ENCODE measurements at places on chromosomes 2 and 18.

DNA sequence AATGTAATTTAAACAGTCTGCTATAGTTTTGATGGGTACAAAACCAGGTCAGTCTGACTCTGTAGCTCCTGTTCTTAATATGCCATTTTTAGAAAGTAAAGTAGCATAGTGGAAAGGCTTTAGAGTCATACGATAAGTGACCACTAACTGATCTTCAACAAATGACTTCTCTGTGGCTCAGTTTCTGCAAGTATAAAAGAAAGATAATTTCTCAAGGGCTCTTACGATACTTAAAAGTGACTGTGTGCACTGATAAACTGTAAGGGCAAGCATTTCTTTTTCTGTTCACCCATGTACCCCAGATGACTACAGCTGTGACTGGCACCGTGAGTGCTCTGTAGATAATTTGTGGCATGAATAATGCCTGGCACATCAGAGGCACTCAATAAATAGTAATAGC, 178.7 kb downstream of the LCLAT1 start:
- no peak for DNase-seq

DNA sequence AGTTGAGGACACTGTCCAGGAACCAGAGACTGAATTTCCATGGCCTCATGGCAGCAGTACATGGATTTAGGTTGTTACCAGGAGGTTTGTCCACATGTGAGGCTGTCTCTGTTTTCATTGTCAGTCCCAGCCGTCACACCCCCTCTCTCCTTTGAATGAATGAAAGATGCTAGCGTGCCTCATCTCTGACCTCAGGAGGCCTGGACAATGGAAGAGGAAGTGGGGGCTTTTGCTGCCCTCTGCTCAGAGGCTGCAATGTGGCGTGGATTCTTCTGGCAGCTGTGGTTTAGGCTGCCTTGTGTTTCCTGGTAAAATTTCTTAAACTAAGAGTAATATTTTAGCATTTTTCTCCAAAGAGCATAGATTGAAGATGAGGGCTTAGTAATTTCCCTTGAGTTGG, 47.5 kb downstream of the RAB31 start:
- no peak for DNase-seq

- DNase-seq = no peak
These were observed 148.8 kb upstream of the SRD5A2 start for GRCh38 chr2:31729442-31730092.

GRCh38 chr2:46369783-46370182, 72.6 kb downstream of the EPAS1 start:
- DNase-seq = no peak

DNA sequence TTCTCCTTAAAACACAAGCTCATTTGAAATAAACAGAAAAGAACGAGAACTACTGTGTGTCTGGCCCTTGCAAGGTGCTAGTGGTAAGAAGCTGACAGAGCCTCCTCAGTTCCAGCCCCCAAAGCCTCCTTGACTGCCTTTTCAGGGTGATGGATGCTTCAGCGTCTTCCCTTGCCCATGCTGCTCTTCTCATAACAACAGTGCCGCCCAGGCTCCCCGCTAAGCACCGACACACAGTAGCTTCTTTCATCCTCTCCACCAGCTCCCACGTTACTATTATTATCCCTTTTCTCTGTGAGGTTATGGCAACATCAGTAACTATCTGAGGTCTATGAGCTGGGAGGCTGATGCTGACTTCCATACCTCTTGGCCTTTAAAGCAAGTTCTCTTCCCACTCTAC, 418.6 kb downstream of the TSN start:
- DNase-seq = no peak

- DNase-seq = no peak
These were observed 1.6 kb upstream of the LPIN1 start for GRCh38 chr2:11744631-11745394.

DNA sequence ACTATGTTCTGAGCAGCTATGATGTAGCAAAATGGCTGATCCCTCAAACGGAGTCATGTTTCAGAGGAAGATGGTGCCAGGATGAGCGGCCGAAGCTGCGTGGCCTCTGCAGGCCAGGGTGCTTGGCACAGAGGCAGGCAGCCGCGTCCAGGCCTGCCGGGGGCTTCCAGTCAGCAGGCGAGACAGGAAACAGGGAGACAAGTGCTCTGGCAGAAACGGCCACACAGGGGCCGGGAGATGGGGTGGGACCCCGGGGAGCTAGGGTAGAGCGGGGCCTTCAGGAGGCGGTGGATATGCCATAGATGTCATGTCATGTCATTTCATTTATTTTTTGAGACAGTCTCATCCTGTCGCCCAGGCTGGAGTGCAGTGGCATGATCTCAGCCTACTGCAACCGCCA, 50.7 kb downstream of the EIPR1 start:
- DNase-seq = no peak

GRCh38 chr18:36449451-36449850, 151.9 kb downstream of the FHOD3 start:
- DNase-seq = no peak

- no peak for DNase-seq
These were observed 80.8 kb downstream of the ANKRD44 start for GRCh38 chr2:197229509-197230443.

DNA sequence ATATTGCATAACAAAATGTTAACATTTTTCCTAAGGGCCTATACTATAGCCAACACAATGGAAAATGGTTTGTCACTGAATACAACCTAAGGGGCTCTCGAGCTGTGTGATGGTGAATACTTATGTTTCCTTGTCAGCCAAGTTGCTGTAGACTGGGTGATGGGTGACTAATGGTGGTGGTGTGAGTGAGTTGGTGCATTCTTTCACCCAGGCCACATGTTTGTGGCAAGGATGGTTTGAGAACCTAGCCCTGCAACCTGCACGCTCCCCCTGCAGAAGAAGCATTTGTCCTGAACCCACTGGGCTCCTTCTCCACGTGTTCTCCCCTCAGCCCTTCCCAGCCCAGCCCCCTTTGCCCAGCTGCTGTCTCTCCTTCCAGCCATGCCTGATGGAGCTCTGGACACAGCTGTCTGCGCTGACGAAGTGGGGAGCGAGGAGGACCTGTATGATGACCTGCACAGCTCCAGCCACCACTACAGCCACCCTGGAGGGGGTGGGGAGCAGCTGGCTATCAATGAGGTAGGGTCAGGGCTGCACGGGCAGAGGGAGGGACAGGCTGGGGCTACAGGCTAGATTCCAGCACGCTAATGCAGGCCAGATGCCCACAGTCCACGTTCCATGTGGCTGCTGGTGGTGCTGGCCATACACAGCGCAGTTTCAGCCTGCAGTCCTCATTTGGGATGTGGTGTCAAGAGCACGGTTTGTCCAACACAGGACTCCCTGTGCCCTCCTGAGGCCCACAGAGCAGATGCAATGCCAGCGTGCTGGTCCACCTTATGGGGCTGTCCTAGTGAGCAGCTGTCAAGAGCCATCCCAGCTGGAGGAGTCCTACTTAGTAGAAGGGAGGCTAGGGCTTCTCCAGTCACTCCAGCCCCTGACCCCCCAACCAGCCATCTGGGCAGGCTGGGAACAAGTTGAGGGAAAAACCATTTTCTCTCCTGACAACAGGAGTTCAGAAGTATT, 65.4 kb downstream of the FAM168B start:
- no peak for DNase-seq

DNA sequence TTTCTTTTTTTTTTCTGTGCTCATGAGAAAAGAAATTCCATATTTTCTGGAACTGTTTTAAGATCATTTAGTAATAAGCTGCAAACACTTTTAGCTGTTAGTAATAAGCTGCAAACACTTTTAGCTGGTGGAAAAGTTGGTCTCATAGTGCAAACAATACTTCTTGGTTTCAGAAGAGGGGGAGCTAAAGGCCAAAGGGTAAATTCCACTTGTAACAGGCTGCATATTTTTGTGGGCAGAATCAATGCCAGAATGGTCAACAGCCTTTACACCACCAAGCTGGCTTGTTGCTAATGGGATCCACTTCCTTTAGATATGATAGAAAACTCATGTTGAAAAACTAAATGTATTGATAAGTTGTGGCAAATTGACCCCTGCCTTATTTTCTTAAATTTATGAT, 356.8 kb downstream of the NR4A2 start:
- DNase-seq = no peak

DNA sequence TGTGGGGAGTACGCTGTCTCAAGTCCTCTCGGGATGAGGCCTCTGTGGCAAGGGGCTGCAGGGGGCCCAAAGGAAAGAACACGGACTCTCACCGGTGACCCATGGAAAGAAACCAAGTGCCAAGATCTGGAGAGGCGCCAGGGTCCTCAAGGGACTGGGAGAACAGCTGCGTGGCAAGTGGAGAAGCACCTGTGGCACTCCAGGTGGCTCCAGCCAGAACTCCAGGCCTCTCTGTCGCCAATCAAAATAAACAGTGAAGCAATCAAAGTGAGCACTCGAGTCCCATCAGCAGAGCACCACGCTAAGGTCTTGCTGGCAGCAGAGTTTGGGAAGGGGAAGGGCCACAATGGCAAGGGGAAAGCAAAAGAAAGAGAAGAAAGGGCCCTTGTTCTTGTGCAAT, 54.7 kb downstream of the BCL2 start:
- DNase-seq = no peak

DNA sequence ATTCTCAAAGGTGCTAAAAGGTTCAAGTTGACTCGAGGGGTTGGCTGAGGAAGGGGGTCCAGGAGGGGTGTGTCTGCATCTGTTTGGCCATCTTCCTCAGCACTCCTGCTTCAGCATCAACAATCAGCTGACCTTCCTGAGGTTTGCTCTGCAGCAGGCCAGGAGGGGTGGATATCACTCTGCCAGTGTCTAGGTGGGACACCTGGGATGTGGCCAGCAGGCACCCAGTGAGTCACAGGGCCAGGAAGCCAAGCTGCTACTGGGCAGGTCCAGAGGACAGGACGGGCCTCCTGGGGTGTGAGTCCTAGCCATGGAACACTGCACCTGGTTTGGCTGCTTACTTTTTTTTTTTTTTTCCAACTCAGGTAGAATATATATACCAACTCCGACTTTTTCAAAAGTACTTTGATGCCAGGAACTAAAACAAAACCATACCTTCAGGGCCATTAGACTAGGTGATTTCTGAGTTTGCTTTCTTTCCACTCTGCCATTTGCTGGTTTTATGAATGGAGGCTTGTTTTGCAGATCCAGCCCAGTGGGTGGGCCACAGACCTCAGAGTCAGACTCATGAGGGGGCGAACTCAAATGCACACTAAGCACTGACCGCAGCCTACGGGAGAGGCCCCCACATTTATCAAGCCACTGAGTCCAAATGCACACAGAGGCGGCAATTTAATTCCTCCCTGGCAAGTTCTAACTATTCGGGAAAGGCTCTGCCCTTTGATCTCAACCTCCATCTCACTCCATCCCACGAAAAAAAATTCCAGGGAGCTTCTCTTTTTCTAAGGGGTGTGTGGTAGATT, 76.0 kb downstream of the UXS1 start:
- no peak for DNase-seq

DNA sequence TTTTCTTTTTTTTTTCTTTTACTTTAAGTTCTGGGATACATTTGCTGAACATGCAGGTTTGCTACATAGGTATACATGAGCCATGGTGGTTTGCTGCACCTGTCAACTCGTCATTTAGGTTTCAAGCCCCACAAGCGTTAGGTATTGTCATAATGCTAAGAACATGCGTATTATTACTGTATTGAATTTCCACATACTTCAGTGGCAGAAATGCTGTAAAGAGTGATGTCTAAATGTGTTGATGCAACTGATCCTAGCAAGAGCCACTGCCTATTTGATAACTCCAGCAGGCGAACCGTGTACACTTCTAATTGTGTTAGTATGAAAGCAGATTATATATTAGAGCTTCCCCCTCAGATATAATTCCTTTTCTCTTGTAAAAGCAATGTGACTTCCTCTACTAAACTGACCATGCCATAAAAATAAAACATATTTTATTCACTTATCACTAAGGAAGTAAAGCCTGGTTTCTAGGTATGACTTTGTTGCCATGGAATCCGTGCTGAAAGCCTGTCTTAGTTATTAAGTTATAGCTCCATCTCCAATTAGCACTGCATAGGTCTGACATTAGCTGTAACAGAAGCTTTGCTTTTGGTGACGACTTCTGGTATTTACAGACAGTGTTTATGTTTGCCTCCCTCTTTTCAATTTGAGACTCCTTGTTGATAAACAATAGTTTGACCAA, 280.0 kb downstream of the GALR1 start:
- no peak for DNase-seq

DNA sequence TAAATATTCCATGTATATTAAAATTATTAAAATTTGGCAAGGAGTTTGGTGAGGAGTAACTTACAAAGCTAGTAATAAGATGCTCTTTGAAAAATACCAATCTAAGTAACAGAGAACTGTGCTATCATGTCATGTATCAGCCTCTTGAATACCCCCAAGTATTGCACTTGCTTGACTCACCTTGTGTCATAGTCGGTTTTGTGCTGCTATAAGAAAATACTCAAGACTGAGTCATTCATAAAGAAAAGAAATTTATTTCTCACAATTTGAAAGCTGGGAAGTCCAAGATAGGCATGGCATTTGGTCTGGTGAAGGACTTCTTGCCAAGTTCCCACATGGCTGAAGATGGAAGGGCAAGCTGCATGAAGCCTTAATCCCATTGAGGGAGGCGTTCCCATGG, 179.2 kb downstream of the MEMO1 start:
- no peak for DNase-seq

DNA sequence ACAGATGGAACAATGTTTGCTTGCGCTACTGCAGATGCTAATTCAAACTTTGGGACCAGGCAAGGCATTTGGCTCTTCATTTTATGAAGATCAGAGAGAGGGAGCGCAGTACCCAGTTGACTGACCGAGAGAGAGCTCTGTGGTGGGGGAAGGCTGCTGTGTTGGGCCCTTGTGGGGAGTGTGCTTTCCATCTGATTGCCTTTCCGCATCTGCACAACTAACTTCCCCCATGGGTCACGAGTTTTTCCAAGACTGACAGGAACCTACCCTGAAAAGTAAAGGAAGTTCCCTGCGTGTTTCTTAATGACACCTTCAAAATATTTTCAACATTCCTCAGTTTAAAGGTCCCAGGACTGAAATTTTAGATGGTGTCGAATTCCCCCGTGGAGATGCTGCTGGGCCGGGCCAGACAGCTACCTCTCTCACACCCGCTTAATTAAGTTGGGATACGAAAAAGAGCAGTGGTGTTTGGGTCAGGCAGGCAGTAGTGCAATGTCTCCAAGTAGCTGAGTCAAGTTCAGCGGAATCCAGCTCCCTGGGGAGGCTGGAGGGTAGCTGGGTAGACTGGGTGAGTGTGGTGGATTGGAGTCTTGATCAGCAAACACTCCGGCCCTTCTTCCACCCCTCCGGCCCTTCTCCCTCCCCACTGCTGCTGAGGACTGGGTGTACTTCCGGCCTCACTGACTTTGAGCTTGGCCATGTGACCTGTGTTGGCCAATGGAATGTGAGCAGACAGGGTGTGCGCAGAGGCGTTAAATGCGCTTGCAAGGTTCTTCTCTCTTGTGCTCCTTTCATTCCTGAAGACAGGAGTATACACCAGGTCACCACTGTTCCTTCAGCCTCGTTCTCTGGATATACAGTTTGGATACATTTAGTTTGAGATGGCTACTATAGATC, 2.3 kb upstream of the ARHGAP25 start:
- DNase-seq = no peak

DNA sequence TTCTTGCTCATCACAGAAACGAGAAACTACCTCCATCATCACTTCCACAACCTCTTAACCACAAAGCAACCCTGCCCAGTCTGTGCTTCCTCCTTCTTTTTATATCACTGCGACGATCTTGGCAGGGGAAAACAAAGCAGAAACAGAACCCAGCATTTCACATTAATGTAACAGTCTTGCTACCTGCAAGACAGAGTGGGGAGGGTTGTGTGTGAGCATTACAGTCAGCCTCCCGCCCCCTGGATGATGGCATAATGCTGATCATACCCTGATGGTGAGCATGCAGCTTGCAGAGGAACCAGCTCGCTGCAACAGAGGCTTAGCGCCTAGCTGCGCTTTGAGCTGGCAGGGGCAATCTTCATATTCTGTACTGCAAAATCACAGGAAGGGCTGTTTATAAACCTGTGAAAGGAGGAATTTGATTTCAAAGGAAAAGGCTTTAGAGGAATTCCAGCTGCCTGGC, 376.1 kb downstream of the IRS1 start:
- DNase-seq = no peak
